ENCODE measurements at places on chromosomes 16 and 17. TPM values are rescaled to one million over a fixed set of nuclear protein-coding genes. Genes with fewer than 3 reads are reported as not detected.

GRCh38 chr17:8074554-8074953 is 13.0 kb downstream of the ALOX12B start:
- no peak for DNase-seq

Gene OR1F1
- not detected for total RNA-seq

- peak; percentile 69 for DNase-seq
Measured at GRCh38 chr16:83994087-83994486, 26.0 kb downstream of the NECAB2 start.

Gene RNF227
- total RNA-seq, result 1.8 TPM

Gene WFDC1
- not detected for total RNA-seq

GRCh38 chr16:56265184-56265583 is 73.9 kb downstream of the GNAO1 start:
- DNase-seq, result no peak

Gene TRIM72
- total RNA-seq, result 0.02 TPM

DNA sequence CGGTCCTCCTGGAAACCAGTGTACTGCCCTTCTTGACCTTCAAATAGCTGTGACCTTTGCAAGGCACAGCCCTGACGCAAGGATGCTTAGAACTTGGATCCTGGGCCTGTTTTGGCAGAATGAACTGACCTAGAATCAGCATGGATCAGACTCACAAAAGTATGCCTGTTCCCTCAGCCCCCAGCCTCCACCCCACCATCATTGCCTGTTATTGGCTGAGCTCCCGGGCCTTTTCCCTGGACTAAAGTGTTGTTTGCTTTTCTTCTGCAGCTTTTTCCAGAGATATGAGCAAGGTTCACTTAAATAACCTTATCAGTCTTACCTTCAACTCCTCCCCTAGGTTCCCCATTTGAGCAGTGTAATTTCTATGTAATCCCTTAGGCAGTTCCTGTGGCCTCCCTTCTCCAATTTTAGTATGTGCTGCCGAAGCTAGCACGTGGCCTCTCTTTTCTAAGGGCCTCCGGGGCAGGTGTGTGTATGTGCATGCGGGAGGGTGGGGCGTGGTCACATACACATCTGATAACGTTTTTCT is 347.4 kb downstream of the MAF start:
- no peak for DNase-seq

All from A172 (cell line).